ENCODE measurements at places on chromosomes 2 and 18.

DNA sequence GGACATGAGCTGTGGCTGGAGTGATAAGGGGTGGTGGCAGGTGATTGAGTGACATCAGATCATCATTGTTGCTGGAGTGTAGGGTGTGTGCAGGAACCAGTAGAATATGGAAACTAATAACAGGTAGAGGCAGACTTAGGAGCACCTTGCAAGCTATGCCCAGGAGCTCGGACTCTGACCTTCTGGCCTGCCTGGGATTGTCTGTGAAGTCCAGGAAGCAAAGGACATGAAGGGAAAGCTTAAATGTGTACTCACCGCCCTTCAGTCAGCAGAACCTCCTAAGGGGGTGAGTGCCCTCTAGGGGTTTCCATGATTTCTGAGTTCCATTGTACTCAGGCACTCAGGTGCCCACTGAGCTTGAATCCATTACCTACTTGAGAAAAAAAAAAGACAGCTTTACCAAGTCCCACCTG is 104.2 kb downstream of the CRIM1 start:
- no peak for DNase-seq

DNA sequence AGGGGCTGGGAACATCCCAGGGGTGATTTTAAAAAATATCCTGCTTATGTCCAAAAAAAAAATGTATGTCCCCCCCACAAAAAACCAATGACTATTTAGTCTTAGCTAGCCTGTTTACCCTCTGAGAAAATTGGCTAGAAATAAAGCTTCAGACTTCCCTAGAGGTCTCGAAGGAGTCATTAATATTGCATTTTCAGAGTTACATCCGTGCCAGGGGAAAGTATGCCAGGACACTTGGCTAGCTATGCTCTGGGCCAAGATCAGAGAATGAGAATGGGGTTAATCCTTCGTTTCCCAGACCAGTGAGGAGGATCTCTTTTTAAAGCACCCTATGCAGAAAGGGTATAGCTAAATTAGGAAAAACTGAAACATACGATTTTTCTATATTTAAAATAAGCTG is 183.6 kb downstream of the MC4R start:
- no peak for DNase-seq

DNA sequence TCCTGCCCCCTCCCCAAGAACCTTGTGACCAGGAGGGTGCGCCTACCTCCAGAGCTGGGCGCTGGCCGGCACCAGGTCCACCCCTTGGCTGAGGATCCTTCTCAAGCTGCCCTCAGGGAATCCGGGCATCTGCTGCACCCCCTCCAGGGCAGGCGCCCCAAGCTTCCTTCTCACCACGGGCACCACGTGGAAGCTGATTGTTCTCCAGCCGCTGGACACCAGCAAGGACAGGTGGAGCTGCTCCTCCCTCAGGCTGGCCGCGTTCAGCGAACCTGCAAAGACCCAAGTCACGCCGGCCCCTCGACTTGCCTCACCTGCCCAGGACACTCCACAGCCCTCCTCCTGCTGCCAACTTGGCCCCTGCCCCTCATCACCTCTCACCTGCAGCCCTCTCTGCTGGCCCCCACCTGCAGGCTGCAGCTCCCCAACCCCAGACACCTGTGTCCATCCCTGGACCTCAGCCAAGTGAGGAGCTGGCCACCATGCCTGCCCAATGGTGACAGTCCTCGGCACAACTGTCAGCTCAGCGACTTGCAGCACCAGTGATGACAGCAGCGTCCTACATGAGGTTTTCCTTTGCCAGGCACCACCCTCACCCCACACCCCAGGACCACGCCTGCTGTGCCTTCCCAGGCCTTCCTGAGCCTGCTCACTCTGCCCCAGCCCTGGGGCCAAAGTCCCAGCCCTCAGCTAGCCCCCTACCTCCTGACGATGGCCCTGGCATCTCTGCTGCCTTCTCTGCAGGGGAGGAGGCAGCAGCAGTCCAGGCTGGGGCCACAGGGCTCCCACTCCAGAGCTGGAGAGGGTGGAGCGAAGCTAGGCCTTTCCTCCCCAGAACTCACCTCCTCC is 4.2 kb downstream of the MAB21L4 start:
- no peak for DNase-seq

DNA sequence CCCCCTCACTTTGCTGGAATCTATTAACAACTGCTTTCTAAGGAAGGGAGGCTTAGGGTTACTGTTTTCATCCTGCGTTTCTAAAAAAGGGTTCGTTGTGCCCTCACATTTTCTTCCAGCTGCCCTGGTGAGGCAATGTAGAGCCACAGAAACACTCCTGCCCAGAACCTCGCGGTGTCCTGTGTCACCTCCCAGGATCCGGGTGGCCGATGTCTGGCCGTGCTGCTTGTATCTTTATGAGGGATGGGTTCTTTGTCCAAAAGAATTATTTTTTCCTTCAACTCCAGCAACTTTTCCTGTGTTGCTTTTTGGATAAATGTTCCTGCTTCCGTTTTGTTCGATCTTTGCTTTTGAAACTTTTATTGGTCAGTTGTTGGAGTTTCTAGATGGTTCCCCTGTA is 291.8 kb upstream of the HS6ST1 start:
- no peak for DNase-seq

- DNase-seq, result no peak
Observed at GRCh38 chr2:225400060-225400511, 576 bp downstream of the NYAP2 start.

DNA sequence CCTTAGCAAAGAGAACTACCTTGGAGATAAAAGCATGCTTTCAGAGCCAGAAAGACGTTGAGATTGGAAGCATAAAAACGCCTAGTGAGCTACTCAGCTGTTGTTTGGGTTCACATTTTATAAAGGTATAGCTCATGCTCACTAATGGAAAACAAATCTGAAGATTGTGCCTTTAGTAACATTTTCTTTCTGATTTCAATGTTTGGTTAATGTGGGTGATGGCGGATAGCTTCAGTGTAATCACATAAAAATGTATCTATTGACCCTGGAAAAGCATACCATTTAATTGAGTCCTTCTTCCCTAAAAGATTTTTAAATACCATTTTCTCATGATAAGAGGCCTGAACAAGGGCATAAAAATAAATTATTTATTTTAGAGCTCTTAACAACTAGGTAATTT is 73.4 kb downstream of the DTNA start:
- no peak for DNase-seq

GRCh38 chr2:178844269-178844668 is 37.0 kb upstream of the TTN start:
- no peak for DNase-seq

GRCh38 chr2:106825161-106825560 is 60.8 kb downstream of the ST6GAL2 start:
- no peak for DNase-seq

- DNase-seq, result no peak
Observed at GRCh38 chr2:37325625-37326071, 1.0 kb upstream of the PRKD3 start.
